Stimulated activated CD4-positive, alpha-beta T cell treated with anti-CD3 and anti-CD28 coated beads, TNF-alpha, amount 100 ng/mL, for 1 hour (primary cell): ENCODE measurements at places on chromosomes 1 and 21.

- DNase-seq, result no peak
These were observed 111.7 kb downstream of the NMNAT2 start for GRCh38 chr1:183306317-183307042.

GRCh38 chr1:24364975-24365678 is 46.0 kb downstream of the GRHL3 start:
- DNase-seq, result no peak

DNA sequence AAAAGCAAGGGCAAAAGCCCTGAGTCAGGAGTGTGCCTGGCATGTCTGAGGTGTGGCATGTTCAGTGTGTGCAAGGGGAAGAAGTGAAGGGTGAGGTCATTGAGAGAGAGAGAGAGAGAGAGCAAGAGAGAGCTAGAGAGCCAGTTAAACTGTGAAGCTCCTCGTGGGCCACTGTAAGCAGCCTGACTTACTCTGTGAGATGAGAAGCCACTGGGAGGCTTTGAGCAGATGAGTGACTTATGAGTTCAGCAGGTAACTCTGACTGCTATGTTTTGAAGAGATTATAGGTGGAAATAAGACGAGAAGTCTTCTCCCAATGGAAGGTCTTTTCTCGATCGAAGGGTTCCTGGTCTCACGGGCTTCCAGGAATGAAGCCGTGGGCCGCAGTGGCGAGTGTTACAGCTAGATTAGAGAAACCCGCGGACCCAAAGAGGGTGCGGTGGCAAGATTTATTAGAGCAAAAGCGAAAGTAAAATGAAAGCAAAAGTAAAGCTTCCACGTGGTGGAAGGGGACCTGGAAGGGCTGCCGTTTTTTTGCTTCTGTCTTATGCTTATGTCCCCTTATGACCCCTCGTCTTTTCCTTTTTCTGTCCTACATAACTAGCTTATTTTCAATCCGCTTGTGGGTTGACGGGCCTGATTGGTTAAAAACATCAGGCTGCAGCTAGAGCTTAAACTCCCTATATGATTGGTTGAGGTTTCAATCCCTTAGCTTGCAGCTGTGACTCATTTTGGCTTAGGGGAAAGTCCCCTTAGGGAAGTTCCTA is 323.1 kb upstream of the FAM78B start:
- DNase-seq, result peak; percentile 5

DNA sequence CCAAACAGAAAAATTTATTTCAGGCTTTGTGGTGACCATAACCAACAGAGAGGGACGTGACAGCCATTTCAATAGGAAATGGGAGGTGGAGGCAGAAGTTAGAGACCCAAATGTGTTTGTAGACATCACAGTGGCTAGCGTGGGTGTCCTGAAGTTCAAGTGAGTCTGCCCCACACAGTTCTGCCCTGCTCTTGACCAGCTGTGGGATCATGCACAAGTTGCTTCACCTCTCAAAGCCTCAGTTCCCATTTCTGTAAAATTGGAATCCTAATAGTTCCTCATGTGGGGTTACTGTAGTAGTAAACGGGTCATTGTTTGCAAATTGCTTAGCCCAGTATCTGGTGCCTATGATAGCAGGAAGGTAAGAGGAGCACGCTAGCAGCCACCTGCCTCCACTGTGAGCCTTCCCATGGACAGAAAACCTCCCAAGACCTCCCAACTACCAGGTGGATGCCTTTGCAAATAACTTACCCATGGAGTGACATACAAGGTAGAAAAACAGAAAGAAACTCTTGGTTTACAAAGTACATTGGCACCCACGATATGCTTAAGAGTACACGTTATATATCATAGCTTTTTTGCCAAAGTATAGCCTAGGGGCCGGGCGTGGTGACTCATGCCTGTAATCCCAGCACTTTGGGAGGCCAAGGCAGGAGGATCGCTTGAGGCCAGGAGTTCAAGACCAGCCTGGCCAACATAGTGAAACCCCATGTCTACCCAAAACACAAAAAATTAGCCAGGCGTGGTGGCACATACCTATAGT is 29.1 kb downstream of the FHAD1 start:
- DNase-seq, result no peak

DNA sequence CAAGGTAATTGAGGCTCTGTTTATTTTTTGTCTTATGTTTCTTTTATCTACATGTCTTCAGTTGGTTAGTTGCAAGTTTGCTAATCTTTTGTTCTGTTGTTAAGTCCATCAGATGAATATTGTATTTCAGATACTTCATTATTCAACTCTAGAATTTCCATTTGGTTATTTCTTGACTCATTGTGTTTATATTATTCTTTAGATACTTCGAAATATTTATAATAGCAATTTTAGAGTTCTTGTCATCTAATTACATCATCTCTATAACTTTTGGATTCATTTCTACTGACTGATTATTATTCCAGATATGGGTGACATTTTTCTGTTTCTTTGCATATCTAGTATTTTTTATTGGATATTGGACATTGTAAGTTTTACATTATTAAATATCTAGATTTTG is 405.6 kb downstream of the PLPP3 start:
- DNase-seq, result no peak

- no peak for DNase-seq
These were observed 301.3 kb downstream of the PLPP3 start for GRCh38 chr1:56278061-56278460.
